Daoy (cell line): ENCODE measurements at places on chromosomes 16 and 17.

DNA sequence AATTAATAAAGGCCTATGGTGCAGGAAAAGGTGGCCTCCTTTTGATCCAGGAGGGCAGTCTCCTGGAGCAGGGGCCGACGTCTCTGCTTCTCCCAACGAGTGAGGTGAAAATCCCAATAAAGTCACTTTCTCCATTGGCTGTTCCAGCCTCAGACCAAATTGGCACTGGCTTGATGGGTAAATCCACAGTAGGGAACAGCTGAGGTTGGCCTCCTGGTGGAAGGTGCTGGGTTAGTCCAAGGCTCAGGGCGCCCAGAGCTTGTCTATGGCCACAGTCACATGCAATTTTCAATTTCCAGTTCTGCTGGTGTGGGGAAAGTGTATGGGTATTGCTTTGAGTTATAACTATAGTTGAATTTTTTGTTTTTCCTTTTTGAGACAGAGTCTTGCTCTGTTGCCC is 79.0 kb downstream of the NETO2 start:
- no peak for DNase-seq

GRCh38 chr16:74466872-74467271 is 45.6 kb upstream of the CLEC18B start:
- no peak for DNase-seq

DNA sequence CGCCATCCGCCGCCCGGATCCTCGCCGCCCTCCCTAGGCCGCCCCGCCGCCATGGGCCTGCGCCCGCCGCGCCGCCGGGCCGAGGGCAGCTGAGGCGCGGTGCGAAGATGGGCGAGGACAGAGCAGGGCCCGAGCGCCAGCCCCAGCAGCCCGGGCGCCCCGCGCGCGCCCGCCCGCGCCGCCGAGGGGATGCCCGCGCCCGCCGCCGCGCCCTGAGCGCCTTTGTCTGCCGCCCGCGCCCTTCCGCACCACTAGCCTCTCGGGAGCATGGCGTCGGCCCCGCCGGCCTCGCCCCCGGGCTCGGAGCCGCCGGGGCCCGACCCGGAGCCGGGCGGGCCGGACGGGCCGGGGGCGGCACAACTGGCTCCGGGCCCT is 278 bp downstream of the RAB11FIP3 start:
- no peak for DNase-seq

DNA sequence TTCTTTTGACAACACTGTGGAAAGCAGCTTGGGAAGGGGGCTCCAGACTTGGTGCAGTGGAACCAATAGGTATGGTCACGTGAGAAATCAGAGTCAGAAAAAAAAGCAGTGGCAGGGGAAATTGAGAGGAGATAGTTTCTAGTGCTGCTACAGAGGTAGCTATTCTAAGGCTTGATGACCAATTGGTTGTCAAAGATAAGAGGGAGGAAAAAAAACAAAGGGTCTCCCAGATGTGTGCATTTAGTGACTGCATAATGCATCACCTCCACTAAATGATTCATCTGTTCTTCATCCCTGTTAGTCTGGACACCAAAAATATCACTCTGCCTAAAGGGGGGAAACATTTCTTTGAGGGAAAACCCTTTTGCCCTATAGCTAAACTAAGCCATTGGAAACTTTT is 56.5 kb downstream of the PIGL start:
- DNase-seq = peak; percentile 66

- peak; percentile 17 for DNase-seq
Measured at GRCh38 chr17:28612936-28613872, 781 bp downstream of the RSKR start.

GRCh38 chr17:79654350-79654959 is 43.6 kb upstream of the RBFOX3 start:
- no peak for DNase-seq

DNA sequence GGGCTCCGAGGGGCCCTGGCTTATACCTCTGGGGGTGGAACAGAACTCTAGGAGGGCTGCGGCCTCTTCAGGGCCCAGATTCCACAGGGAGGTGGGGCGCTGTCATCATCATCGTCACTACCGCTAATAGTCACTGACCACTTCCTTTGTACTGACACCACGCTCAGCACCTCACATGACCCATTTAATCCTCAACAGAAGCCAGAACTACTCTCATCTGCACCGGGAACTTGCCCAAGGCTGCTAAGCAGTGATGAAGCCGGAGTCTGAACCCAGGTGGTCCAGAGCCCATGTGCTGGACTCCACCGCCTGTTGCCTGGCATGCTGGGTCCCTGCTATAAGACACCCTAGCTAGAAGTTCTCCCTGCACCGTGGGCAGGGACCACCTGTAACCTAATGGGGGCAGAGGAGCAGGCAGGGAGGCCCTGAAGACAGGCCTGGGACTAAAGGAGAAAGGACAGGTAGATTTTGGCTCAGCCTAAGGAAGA is 12.0 kb downstream of the UNC13D start:
- DNase-seq = peak; percentile 85

DNA sequence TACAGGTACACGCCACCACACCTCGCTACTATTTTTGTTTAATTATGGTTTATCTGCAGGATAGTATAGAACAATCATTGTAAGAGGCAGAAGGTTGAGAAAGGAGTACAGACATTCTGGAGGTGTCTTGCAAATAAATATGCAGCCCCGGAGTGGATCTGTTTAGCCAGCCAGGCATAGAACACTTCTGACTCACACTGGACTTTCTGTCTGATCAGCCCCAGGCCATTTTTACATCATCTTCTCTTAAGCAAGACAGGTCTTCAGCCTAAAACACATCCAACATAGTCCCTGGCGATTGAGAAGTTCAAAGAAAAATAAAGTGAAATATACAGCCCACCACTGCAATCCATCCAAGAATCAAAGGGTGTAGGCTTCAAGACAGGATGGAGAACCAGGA is 81.4 kb downstream of the XYLT1 start:
- DNase-seq = no peak

DNA sequence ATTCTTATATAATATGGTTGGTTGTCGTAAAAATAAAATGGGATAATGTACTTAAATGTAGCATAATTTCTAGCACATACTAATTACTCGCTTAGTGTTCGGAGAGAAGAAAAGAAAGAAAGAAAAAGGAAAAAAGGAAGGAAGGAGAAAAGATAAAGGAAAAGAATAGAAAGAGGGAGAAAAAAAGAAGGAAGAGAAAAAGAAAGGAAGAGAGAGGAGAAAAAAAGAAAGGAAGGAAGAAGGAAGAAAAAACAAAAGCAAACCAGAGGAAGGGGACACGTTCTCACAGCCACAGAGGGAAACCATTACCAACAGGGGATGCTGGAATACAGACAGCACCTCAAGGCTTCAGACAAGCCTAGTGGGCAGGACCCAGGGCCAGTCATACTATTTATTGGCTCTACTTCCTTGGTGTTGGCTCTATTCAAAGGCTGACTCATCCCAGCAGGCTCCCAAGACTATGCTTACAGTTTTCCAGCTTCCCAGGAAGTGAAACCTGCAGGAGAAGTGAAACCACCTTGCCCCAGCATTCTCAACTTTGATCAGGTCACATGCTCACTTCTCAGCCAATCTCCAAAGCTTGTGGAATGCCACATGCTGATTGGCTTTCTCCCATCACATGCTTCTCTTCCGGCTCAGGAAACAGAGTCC is 273.5 kb upstream of the IRX5 start:
- peak; percentile 76 for DNase-seq

DNA sequence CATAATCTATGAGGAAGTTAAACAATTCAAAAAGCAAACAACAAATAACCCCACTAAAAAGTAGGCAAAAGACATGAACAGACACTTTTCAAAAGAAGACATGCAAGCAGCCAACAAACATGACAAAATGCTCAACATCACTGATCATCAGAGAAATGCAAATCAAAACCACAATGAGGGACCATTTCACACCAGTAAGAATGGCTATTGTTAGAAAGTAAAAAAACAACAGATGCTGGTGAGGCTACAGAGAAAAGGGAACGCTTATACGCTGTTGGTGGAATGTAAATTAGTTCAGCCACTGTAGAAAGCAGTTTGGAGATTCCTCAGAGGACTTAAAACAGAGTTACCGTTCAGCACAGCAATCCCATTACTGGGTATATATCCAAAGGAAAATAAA is 24.4 kb downstream of the TNFRSF13B start:
- no peak for DNase-seq

GRCh38 chr17:39736319-39737165 is 1.2 kb upstream of the GRB7 start:
- DNase-seq = no peak
